ENCODE measurements at places on chromosomes 6 and 20.
A peak's percentile ranks its signal among the peaks of the same experiment; 100 is the strongest.

GRCh38 chr6:3789018-3789895 lies 37.7 kb upstream of the PXDC1 start:
- DNase-seq, result peak; percentile 81

- no peak for DNase-seq
Measured at GRCh38 chr6:51273228-51273961, 454.7 kb downstream of the TFAP2B start.

DNA sequence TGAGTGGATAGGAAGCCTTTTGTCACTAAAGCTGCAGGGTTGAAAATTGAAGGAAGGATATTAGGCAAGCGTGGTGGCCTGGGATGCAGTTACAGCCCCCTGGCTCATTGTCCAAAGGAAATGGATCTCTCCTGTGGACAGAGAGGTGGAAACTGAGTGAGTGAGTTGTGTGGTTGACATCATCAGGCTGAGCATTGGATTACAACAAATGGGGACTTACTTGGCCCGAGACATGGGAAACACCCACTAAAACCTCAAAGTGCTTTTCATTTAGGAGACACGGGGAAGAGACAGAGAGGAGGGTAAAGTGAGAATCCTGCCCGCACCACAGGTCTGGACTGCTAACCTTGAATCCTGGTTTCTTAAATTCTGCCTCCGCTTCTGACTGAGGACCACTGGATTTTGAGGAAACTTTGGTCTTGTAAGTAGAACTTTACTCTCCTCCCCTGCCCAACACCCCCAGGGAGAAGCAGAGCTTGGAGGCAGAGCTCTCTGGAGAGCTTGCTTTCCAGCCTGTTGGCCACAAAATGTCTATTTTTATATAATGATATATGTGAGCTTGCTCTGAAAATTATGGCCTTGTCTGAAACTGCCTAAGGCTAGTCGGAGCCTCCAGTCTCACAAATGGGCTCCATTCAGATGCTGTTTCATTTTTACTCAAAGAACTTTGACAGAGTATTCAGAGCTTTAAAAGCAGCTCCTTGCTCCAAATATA lies at the start of gene PKIG:
PKIG (plus strand) TSS at position 269 of the 715 bp plus-strand sequence. CDS start 31,978 bp downstream, outside the sequence.
- peak; percentile 83 for DNase-seq

DNA sequence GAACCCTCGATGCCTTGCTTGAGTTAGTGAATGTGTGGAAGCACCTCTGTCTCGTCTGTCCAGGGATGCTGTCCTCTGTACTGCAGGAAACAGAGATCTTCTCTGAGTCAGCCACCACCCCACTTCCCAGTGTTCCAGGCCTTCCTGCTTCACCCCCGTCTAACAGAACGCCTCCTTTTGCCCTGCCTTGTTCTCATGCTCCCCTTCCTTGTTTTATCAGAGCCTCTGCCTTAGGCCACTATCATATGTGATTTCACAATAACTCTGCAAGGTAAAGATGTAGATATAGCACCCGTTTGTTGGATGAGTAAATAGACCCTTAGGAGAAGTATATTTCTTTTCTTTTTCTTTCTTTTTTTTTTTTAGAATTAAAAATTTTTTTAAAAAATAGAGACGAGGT lies 106.7 kb upstream of the CLDN20 start:
- no peak for DNase-seq

GRCh38 chr20:24048024-24048611 lies 59.5 kb upstream of the GGTLC1 start:
- no peak for DNase-seq

GRCh38 chr20:44209686-44210405 lies 725 bp downstream of the OSER1 start:
- peak; percentile 22 for DNase-seq

GRCh38 chr20:43789593-43789992 lies 62.8 kb upstream of the GTSF1L start:
- DNase-seq, result no peak

DNA sequence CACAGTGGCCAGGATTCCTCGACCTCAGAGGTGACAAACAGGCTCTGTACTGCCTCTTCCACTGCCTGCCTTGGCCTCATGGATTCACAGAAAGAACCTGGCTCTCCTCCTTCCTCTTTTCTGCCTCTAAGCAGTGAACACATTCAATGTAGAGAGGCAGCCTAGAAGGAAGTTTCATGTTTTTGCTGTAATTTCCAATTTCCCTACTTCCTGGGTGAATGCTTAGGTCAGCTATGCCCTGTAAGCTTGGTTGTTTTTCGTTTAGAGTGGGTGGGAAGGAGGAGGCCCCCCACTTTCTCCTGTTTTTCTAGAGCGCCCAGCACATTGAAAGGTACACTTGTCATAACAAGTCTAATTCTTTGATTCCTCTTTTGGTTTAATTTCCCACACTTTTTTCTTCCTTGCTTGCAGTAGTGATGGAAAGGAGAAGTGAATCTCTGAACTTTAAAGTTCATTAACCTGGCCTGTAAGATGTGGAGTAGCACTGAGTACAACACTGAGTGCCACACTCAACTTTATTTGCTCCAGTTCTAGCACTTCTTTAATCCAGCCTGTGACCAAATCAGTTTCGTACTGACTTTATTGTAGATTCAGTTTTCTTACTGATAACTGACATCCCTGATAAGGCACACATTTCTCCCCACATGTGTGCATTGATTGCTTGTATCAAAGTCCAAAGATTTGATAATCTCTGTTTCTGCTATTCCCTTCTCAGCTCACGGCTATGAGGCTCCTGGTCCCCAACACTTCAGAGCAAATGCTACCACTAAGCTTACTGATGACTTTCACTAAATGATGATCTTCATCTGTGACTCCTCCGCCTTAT lies 100.0 kb upstream of the MAN1A1 start:
- no peak for DNase-seq

DNA sequence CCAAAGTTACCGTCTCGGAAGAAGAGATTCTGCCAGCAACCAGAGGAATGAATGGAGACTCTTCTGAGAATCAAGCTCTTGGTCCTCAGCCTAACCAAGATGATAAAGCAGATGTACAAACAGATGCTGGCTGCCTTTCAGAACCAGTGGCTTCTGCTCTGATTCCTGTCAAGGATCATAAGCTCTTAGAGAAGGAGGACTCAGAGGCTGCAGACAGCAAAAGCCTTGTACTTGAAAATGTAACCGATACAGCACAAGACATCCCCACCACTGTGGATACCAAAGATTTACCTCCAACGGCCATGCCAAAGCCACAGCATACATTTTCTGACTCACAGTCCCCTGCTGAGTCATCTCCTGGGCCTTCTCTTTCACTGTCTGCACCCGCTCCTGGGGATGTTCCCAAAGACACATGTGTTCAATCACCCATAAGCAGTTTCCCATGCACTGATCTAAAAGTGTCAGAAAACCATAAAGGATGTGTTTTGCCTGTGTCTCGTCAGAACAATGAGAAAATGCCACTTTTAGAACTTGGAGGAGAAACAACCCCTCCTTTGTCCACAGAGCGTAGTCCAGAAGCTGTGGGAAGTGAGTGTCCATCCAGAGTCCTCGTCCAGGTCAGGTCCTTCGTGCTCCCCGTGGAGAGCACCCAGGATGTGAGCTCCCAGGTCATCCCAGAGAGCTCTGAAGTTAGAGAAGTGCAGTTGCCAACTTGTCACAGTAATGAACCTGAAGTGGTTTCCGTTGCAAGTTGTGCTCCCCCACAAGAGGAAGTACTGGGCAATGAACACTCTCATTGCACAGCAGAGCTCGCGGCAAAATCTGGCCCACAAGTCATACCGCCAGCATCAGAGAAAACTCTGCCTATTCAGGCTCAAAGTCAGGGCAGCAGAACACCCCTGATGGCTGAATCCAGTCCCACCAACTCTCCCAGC lies 109.6 kb downstream of the RTN4IP1 start:
- DNase-seq, result peak; percentile 100

GRCh38 chr6:21522797-21523456 lies 70.6 kb upstream of the SOX4 start:
- no peak for DNase-seq

GRCh38 chr20:39563349-39563748 lies 601.2 kb downstream of the DHX35 start:
- no peak for DNase-seq

DNA sequence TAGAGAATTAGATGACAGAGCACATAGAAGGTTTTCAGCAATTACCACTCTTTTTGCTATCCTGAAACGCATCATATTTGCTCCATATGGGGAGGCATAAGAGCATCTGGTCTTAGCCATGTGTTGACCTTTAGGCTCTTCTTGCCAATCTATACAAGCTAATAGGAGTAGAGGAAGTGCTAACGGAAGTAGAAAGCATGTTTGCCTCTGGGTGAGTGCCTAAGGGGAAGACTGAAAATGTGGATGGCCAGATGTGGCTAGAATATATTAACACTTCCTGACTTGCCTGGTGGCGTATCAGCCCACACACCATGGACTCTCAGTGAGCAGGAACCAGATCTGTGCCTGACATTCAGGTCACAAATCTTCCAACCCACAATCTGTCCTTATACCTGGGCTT lies 136.3 kb downstream of the LRRC1 start:
- DNase-seq, result no peak

Data from fibroblast of upper back skin (primary cell).